ENCODE measurements at places on chromosomes 12 and 14. TPM values are rescaled to one million over a fixed set of nuclear protein-coding genes. Genes with fewer than 3 reads are reported as not detected.

The MIPOL1 gene
- total RNA-seq, result not detected

The MLXIP gene
- total RNA-seq, result 32.1 TPM

The PDE3A gene
- 0.02 TPM for total RNA-seq

The GALNT4 gene
- 6.5 TPM for total RNA-seq

The HCAR1 gene
- 0.13 TPM for total RNA-seq

The TMPRSS12 gene
- total RNA-seq, result not detected

The PLEK2 gene
- 0.81 TPM for total RNA-seq

The ZNF641 gene
- total RNA-seq, result 10.6 TPM

The NUAK1 gene
- total RNA-seq, result not detected

The KLRC2 gene
- total RNA-seq, result 4.9 TPM

The IL23A gene
- total RNA-seq, result 26.9 TPM

The KICS2 gene
- 15.7 TPM for total RNA-seq

The DACT1 gene
- 0.42 TPM for total RNA-seq

DNA sequence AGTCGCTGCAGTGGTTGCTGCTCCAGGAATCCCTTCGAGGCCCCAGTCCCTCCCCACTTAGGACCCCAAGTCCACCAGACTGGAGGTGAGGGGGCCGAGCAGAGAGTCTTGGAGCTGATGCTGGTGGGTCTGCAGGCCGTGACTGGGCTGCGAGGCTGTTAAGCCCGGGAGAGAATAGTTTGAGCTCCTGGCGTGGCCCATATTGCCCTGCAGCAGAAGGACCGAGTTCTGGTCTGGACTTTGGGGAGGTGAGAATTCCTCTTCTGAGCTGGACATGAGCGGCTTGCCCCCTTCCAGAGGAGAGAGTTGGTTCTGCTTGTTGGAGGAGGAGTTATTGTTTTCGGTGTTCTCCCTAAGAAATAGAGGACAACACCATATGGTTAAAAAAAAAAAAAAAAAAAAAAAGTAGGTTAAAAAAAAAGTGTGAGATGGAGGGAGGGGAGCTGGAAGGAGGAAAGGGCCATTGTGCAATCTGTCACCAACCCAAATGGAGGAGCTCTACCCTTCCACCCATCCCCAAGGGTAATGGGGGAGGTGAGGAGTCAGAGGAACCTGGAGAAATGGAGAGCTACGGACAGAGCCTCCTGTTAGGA, 3.0 kb downstream of the SIX1 start:
- DNase-seq, result no peak

GRCh38 chr12:5260086-5260485, 171.8 kb upstream of the NTF3 start:
- DNase-seq, result no peak

DNA sequence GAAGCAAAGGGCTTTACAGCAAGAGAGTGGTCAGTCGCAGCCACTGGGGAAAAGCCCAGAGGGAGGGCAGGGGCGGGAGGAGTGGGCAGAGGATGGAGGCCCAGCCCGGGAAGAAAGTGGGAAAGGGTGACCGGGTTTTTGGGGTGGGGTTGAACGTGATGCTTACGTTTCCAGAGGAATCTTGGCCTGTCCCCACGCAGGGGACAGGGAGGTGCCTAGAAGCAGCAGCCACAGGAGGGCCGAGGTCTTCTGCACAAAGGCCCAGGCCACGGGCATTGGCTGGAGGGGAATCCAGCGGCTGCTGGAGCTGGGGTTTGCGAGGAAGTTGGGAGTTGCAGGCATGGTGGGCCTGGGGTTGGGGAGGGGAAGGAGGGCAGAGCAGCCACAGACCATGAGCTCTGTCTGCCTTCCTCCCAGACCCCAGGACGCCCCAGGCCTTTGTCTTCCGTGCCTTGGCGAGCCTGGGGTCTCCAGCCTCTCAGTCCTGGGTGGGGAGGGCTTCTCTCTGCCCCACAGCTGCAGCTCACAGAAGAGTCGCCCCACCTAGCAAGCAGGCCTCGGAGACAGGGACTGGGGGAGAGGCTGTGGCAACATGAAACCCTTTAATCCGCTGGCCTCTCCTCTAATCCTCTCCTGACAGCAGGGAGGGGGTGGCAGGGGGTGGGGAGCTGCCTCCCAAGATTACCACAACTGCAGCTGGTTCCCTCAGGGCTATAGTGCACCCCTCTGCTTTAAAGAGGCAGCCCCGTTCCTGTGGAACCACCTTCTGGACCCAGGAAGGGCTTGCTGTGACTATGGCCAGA, at the start of gene CACNA2D4:
Gene CACNA2D4 (minus strand): TSS at position 572 of the 803 bp plus-strand sequence. CDS start 179 bp downstream, at position 393.
- no peak for DNase-seq

DNA sequence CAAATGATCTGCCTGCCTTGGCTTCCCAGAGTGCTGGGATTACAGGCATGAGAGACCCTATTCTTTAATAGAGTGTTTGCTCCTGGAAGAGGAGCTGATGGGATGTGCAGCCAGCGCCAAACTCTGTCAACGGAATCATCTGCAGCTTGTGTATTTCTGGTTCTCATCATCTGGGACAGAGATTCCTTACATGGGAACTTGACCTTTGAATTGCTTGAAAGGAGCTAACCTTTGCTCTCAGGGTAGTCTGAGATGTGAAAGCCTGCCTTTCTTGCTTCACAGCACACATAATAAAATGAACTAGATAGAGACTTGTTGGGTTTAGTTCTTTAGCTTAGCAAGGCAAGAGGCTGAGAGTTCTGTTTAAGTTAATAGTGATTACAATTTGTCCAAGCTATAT, 120.0 kb downstream of the OTOGL start:
- no peak for DNase-seq

DNA sequence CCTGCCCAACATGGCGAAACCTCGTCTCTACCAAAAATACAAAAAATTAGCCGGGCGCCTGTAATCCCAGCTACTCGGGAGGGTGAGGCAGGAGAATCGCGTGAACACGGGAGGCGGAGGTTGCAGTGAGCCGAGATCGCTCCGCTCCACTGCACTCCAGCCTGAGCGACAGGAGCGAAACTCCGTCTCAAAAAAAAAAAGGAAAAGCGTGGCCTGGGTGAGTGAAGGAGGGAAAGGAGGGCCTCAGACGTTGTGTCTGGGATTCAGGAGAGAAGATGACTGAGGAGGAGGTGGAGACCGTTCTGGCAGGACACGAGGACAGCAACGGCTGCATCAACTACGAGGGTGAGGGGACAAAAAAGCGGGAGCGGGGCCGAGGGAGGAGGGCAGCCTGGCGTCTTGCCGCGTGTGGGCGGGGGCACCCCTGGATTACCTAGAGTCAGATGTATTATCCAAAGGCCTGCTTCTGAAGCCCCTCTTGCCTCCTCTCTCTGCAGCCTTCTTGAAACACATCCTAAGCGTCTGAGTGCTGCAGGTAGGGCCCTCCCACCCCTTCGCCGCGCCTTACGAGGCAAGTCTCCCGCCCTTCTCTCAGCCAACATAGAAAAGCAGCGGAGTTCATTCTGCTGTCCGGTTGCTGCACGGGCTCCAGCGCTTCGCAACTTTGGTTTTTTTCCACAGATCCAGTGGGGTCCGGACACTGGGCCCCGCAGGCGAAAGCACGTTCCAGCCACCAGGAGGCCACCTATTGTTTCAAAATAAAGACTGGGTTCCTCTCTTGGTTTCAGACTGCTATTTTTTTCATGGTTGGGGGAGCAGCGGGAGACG, 744 bp upstream of the MYL6 start:
- DNase-seq, result peak; percentile 66

DNA sequence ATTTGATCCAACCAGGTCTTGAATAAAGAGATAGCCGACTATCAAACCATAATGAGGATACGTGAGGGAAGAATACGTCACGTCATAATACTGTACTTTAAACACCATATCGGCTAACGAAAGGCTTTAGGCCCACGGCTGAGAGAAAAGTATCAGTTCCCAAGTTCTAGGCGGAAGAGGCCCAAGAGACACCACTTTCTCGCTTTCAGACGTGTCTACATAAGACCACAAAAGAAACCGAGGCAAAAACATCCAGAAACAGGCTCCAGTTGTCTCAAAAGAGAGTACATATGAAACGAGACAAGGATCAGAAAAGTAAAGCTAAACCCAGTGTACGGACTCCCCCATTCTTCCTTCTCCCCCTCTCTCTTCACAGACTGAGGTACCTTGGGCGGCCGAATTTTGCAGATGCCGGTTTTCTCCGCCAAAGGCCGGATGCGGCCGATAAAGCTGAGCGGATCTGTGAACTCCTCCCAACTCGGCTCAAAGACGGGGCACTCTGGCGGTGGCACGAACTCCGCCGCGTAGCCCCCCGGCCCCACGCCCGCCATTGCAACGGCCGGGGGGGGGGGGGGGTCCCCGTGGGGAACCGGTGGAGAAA, 479 bp downstream of the KDM5A start:
- DNase-seq, result peak; percentile 73

DNA sequence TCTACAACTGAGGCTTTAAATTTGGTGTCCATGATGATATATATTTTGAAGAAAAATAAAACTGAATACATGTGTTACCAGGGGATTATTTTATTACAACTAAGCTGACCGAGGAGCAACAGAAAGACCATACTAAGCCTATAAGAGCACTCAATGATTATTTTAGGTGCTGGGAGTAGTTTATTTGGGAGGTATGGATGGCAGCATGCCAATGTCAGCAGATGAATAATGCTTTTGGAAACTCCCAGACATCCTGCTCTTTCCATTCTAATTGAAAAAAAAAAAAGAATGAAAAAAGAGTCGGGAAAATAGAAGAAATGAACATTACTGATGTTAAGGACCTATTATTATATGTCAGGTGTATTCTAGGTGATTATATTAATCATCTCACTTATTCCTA, 441.2 kb downstream of the BTG1 start:
- DNase-seq, result no peak

DNA sequence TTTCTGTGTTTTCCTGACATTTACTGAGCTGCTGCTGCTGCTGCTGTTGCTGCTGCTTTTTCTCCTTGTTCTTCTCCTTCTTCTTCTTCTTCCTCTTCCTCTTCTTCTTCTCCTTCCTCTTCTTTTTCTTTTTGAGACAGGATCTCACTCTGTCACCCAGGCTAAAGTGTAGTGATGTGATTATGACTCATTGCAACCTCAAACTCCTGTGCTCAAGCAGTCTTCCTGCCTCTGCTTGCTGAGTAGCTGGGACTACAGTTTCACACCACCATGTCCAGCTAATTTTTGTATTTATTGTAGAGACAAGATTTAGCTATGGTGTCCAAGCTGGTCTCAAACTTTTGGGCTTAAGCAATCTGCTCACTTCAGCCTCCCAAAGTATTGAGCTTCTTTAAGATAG, 95.8 kb downstream of the TMTC3 start:
- DNase-seq, result no peak

DNA sequence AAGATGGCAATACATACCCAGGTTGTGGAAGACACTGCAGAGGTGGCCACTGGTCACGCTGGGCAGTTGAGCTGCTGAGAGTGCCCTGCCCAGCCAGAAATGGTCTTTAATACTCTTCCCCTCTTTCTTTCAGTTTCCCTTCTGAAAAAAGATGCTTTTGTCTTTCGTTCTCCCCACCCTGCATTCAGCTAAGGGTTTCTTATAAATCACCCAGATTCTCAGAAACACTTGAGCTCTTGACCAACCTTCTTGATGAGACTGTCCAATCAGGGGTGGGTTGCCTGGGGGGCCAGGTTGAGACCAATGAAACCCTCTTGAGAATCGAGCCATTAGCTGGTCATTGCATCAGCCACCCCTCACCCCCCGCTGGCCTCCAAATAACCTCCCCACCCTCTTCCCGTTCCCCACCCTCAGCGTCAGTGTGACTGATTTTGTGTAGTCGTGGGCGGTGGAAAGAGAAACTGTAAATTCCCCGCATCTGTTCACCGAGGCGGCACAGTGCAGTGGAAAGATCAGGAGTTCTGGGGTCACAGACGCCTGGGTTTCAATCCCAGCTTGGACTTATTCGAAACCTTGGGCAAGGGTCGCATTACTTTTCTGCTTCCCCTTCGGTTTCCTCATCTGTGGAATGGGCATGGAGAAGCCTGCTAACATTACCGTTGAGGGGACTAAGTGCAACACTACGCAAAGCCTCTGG, 52.3 kb downstream of the SLC25A47 start:
- DNase-seq, result no peak

DNA sequence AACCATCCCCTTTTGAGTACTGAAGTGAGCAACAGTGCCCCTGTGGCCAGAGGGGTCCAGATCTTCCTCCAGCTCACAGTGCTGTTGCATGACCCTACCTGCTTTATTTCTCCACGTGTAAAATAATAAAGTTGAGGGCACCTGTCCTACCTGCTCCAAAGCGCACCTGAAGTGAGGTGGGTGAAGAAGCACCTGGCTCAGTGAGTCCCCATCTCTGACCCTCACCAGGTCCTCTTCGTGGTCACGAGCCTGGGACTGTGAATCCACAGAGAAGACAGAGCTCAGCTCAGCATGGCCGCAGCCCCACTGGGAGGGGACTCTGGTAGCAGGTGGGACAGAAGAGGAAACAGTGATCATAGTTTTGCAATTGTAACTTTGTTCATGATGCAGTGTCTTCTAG, 976.7 kb upstream of the TMEM132C start:
- no peak for DNase-seq

GRCh38 chr12:114685320-114685781, 1.4 kb upstream of the TBX3 start:
- no peak for DNase-seq

DNA sequence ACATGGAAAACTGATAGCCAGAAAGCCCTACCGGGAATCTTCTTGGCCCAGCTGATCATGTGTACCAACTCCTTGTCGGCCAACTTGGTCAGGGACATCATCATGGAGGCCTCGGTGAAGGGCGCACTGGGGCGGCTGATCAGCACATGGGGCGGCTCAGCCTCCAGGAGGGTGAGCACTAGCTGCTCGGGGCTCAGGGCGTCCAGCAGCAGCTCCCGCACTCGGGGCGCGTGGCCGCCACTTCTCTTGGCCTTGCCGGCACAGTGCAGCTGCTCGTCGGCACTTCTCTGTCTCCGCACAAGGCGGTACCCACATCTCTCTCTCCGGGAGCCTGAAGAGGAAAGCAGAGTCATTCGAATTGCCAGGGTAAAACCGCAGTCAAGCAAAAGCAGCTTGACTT, 33.8 kb downstream of the ESR2 start:
- no peak for DNase-seq

DNA sequence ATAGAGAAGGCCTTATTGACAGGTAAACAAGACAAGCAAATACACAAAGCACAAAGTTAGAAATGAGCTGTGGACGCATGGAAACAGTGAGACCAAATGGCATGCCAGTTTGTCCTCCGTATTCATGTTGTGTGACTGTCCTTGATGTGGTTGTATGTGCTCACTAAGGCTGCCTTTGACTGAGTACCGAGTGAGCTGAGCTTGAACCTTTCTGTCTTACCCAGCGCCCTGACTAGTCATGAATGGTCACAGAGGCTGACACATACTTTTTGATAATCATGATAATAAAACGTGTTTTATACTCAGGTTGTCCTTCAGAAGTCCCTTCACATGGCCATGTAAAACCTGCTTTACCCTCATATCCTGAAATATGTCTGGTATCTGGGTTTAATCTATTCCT, 553 bp upstream of the CATSPERB start:
- DNase-seq, result no peak

DNA sequence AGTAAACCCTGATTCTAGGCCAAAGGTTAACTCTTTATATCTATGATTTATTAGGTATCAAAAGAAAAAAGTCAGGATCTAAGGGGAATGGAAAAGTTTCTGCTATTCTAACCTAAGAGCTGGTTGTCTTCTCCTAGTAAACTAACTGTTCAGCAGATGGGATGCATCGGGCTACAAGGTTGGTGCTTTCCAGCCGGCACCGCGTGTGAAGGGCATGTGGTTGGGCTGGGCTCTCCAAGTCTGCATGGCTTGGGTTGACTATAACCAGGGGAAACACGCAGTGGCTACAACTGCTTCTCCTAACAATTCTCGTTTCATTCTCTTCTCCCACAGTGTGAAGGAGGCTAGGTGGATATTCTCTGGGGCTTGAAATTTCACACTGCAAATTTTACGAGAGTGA, 354.5 kb downstream of the APAF1 start:
- DNase-seq, result no peak

GRCh38 chr12:11758510-11759493, 109.3 kb downstream of the ETV6 start:
- DNase-seq, result no peak

- DNase-seq, result no peak
These were observed 95.8 kb downstream of the LGMN start for GRCh38 chr14:92652413-92653151.

All from CD8-positive, alpha-beta memory T cell (primary cell).